Endothelial cell of coronary artery (primary cell): ENCODE measurements at places on chromosomes 5 and 9. TPM values are rescaled to one million over a fixed set of nuclear protein-coding genes. Genes with fewer than 3 reads are reported as not detected.

BTNL9 gene
- 0.19 and 0.27 TPM in 2 replicates for total RNA-seq

EGFLAM gene
- 0.66 and 2.2 TPM in 2 replicates for total RNA-seq

CYLC2 gene
- not detected in 2 replicates for total RNA-seq

IL33 gene
- total RNA-seq, result 39.9 and 138 TPM in 2 replicates

DAPK1 gene
- total RNA-seq, result 45.3 and 65.3 TPM in 2 replicates

PTBP3 gene
- total RNA-seq, result 27.3 and 32.1 TPM in 2 replicates

LEAP2 gene
- 0.09 and 0.19 TPM in 2 replicates for total RNA-seq

LPAR1 gene
- 0.09 and 3.3 TPM in 2 replicates for total RNA-seq

CER1 gene
- not detected in 2 replicates for total RNA-seq

RFK gene
- total RNA-seq, result 32.8 and 43.4 TPM in 2 replicates

SPATA31A3 gene
- total RNA-seq, result not detected in 2 replicates

SPOCK1 gene
- 198 and 423 TPM in 2 replicates for total RNA-seq

GRM6 gene
- not detected in 2 replicates for total RNA-seq

IGFBPL1 gene
- total RNA-seq, result not detected in 2 replicates

BARX1 gene
- 0.09 TPM in 1 of 2 replicates, not detected in the other for total RNA-seq

GNA14 gene
- total RNA-seq, result 1.3 and 2.4 TPM in 2 replicates

PDE8B gene
- not detected in 2 replicates for total RNA-seq

CCNH gene
- total RNA-seq, result 97.6 and 105 TPM in 2 replicates

PCSK1 gene
- total RNA-seq, result 0.75 and 2.2 TPM in 2 replicates

SETX gene
- total RNA-seq, result 68.6 and 68.8 TPM in 2 replicates

LCN15 gene
- not detected in 2 replicates for total RNA-seq

OTP gene
- not detected in 2 replicates for total RNA-seq

ZBTB5 gene
- 6.7 and 8.4 TPM in 2 replicates for total RNA-seq

BAAT gene
- total RNA-seq, result under 0.01 TPM in 1 of 2 replicates, not detected in the other

PTPRD gene
- total RNA-seq, result 0.38 and 5.8 TPM in 2 replicates

GCNT4 gene
- 0.09 and 0.56 TPM in 2 replicates for total RNA-seq

ADRB2 gene
- 3.1 and 3.2 TPM in 2 replicates for total RNA-seq

PRR16 gene
- total RNA-seq, result 0.09 and 1.6 TPM in 2 replicates

GRIA1 gene
- under 0.01 TPM in 1 of 2 replicates, not detected in the other for total RNA-seq

BHMT2 gene
- 0.09 TPM in 2 replicates for total RNA-seq

LHX6 gene
- total RNA-seq, result 0.27 and 1.3 TPM in 2 replicates

CCDC192 gene
- total RNA-seq, result not detected in 2 replicates
